ENCODE measurements at places on chromosomes 7 and 10.
A peak's percentile ranks its signal among the peaks of the same experiment; 100 is the strongest.

GRCh38 chr10:34607894-34608293, 207.2 kb downstream of the PARD3 start:
- H3K4me3 ChIP-seq, result no peak overlapping the region
- no peaks in the 10 kb centered on the region for H3K36me3 ChIP-seq
- no peaks in the 10 kb centered on the region for H3K27me3 ChIP-seq
- no peak for DNase-seq
- H3K27ac ChIP-seq, result no peak overlapping the region

GRCh38 chr10:93180482-93180931, 106.8 kb downstream of the CYP26A1 start:
- H3K4me1 ChIP-seq, result no peaks in the 10 kb centered on the region
- no peak overlapping the region for H3K27ac ChIP-seq
- no peak overlapping the region for H3K4me3 ChIP-seq
- peaks cover 11% of the 10 kb centered on the region for H3K27me3 ChIP-seq
- no peak for DNase-seq

GRCh38 chr10:73649876-73650536, 5.8 kb downstream of the SYNPO2L start:
- H3K27ac ChIP-seq, result no peak overlapping the region
- H3K27me3 ChIP-seq, result peaks cover 5% of the 10 kb centered on the region
- H3K4me3 ChIP-seq, result no peak overlapping the region
- no peaks in the 10 kb centered on the region for H3K36me3 ChIP-seq
- DNase-seq, result no peak

DNA sequence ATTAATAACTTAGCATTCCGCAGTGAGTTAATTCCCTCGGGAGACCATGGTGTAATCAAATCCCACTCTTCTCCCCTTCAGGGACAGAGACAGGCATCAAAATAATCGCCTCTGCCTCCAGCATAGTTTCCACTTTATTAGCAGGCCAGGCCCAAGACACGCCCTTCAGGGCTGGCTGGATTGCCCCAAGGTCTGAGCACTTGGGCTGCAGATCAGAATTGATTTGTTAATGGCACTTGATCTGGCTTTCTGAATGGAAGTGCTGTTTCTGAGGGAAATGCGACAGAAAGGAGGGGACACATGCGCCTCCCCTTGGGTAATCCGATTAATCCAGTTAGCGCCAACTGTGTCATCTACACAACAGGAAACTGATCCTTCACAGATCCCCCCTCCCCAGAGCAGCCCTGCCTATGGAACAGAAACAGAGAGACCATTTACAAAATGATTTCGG, 15.6 kb downstream of the CHAT start:
- H3K4me1 ChIP-seq, result no peaks in the 10 kb centered on the region
- peaks cover 2% of the 10 kb centered on the region for H3K27me3 ChIP-seq
- no peak overlapping the region for H3K4me3 ChIP-seq
- no peak for DNase-seq

DNA sequence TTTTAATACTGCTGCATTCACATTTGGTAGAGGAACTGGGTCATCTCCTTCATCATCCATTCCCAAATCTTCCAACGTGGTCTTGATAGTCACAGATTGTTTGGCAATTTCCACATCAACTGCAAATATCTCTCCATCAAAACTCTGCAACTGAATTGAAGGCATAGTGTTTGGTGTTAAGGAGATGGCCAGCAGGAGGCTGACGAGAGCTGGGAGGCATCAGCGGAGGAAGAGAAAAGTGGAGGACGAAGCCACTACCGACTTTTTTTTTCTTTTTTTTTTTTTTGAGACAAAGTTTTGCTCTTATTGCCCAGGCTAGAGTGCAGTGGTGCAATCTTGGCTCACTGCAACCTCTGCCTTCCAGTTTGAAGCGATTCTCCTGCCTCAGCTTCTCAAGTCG, 205.0 kb upstream of the KCTD7 start:
- H3K4me3 ChIP-seq, result no peak overlapping the region
- H3K36me3 ChIP-seq, result no peaks in the 10 kb centered on the region
- H3K27ac ChIP-seq, result no peak overlapping the region
- H3K27me3 ChIP-seq, result no peaks in the 10 kb centered on the region
- DNase-seq, result no peak
- no peaks in the 10 kb centered on the region for H3K4me1 ChIP-seq

DNA sequence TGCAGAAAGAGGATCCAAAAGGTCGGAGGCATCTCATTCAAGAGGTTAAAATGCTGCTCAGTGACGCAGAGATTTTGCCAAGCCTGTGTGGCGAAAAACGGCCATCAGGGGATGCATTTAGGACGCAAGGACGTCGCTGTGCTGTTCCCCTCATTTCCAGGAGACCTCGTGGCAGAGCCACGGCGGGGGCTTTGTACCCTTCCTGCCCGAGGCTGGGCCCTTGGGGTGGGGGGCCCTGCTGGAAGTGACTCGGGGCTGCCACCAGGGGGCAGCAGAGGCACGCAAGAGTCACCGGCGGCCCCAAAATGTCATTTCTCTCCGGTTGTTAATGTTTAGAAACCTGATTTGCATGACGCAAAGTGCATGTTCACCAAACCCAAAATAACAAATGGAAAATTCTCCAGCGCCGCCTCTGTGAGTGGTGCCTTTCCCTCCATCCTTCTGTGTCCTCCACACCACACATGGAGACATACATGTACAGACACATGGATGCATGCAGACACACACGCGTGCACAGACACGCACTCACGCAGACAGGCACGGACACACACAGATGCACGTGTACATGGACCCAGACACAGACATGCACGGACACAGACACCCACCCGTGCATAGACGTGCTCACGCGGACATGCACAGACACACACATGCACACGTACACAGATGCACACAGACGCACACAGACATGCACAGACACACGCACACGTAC, 51.0 kb upstream of the NKX6-2 start:
- H3K27ac ChIP-seq, result no peak overlapping the region
- no peaks in the 10 kb centered on the region for H3K27me3 ChIP-seq
- H3K36me3 ChIP-seq, result no peaks in the 10 kb centered on the region
- peak; percentile 7 for DNase-seq
- H3K4me1 ChIP-seq, result no peaks in the 10 kb centered on the region
- H3K4me3 ChIP-seq, result no peak overlapping the region

DNA sequence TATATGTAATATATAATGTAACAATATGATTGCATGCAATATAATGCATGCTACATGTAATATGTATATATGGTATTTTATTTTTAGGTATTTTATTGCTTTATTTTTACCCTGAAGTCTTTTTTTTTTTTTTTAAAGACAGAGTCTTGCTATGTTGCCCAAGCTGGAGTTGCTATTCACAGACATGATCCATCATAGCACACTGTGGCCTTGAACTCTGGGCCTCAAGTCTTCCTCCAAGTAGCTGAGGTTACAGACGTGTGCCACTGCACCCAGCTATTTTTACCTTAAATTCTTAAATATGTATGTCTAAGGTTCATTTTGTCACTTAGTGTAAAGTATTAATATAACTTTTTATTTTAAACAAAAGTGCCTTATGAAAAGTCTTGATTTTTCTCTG, 47.1 kb downstream of the MKLN1 start:
- H3K36me3 ChIP-seq, result peaks cover 7% of the 10 kb centered on the region
- H3K4me1 ChIP-seq, result peaks cover 26% of the 10 kb centered on the region
- no peaks in the 10 kb centered on the region for H3K27me3 ChIP-seq
- no peak overlapping the region for H3K27ac ChIP-seq
- no peak for DNase-seq
- no peak overlapping the region for H3K4me3 ChIP-seq

DNA sequence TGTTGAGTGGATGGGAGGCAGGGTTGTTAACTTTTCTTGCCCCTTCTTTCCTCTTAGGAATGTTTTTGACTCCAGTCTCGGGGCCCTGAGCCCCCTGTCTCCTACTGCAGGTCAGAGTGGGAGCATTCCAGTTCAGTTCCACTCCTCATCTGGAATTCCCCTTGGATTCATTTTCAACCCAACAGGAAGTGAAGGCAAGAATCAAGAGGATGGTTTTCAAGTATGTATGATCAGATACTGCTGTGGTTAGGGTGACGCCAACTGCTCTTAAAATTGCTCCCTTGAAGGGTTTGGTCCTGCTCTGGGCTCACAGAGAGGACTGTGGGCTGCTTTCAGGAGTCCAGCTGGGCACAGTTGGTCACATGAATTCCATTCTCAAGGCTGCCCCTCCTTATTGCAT, 22.0 kb downstream of the VWA2 start:
- H3K36me3 ChIP-seq, result no peaks in the 10 kb centered on the region
- no peaks in the 10 kb centered on the region for H3K4me1 ChIP-seq
- no peak overlapping the region for H3K4me3 ChIP-seq
- DNase-seq, result no peak

- H3K4me3 ChIP-seq, result no peak overlapping the region
- H3K27me3 ChIP-seq, result no peaks in the 10 kb centered on the region
- no peaks in the 10 kb centered on the region for H3K4me1 ChIP-seq
- no peak for DNase-seq
Observed at GRCh38 chr10:19290770-19291169, 242.2 kb downstream of the MALRD1 start.

- H3K4me1 ChIP-seq, result no peaks in the 10 kb centered on the region
- no peaks in the 10 kb centered on the region for H3K36me3 ChIP-seq
- peaks cover 12% of the 10 kb centered on the region for H3K27me3 ChIP-seq
- no peak overlapping the region for H3K4me3 ChIP-seq
- no peak for DNase-seq
Observed at GRCh38 chr7:106590209-106590816, 70.6 kb downstream of the CCDC71L start.

GRCh38 chr7:140262242-140262903, 85.6 kb upstream of the KDM7A start:
- H3K27ac ChIP-seq, result peak overlapping the region; percentile 88
- no peak for DNase-seq
- no peaks in the 10 kb centered on the region for H3K27me3 ChIP-seq
- H3K36me3 ChIP-seq, result peaks cover 2% of the 10 kb centered on the region
- peaks cover 52% of the 10 kb centered on the region for H3K4me1 ChIP-seq

DNA sequence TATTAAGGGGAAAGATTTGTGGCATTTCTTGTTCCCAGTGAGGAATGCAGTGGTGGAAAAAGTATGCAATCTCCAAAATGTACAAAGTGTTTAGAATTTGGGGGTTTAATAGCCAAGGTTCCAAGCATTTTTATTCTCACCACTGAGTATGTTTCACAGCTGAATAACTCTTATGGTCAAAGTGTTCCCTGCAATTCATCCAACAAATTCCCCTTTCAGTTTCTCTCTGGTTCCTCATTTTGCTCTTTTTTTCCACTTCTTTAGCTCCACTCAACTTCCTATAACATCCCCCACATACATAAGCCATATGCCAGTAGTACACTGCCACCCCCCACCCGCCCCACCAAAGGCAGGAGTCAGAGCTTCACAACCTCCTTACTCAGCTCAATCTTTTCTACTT, 4.6 kb downstream of the HECW1 start:
- H3K4me3 ChIP-seq, result no peak overlapping the region
- DNase-seq, result no peak
- peaks cover 2% of the 10 kb centered on the region for H3K4me1 ChIP-seq

DNA sequence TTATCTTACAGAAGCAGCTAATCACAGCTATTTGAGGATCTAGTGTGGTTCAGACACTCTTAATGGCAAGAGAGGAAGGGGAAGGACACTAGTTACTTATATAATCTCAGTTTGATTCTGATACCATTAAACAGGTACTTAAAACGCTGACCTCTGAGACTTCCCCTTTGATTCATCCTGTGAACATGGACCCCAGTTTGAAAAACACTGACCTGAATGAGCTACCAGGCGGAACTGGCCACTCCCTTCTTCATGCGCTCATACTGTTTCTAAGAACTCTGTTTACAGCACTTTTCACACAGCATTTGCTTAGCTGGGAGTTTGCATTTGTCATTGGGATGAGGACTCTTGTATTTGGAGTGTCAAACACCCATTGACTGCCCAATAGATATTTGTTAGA, 45.7 kb downstream of the BEND7 start:
- no peak overlapping the region for H3K27ac ChIP-seq
- no peak overlapping the region for H3K4me3 ChIP-seq
- H3K27me3 ChIP-seq, result peaks cover 21% of the 10 kb centered on the region
- no peaks in the 10 kb centered on the region for H3K4me1 ChIP-seq

DNA sequence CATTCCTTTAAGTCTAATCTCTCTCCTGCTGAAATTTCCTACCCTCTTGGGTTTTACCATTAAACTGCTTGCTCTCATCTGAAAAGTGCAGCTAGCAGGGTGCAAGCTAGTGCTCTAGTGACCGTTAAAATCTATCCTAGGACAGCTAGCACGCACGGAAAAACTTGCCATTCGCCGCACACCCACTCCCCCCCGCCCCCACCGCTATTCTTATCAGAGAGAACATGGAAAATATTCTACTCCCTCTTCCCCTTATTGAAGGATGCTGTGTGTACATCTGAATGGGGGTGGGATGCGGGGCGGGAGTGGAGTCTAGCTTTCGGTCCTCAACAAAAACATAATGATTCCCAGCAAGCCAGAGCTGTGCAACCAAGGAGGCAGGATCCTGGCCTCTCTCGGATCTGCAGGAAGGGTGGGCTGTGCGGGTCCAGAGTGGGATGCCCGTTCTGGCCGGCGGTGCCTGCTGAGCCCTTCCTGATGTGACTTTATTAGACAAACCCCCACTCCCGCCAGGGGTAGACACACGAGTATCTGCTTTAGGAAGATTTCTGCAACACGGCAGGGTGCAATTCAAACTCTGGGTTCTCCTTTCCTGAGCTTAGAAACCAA, 1.1 kb upstream of the ADRA2A start:
- H3K36me3 ChIP-seq, result no peaks in the 10 kb centered on the region
- peaks cover 2% of the 10 kb centered on the region for H3K4me1 ChIP-seq
- H3K4me3 ChIP-seq, result peak overlapping the region; percentile 37
- H3K27ac ChIP-seq, result no peak overlapping the region

- no peaks in the 10 kb centered on the region for H3K36me3 ChIP-seq
- no peaks in the 10 kb centered on the region for H3K4me1 ChIP-seq
- H3K4me3 ChIP-seq, result no peak overlapping the region
Observed at GRCh38 chr7:158061026-158061630, 526.5 kb downstream of the PTPRN2 start.

DNA sequence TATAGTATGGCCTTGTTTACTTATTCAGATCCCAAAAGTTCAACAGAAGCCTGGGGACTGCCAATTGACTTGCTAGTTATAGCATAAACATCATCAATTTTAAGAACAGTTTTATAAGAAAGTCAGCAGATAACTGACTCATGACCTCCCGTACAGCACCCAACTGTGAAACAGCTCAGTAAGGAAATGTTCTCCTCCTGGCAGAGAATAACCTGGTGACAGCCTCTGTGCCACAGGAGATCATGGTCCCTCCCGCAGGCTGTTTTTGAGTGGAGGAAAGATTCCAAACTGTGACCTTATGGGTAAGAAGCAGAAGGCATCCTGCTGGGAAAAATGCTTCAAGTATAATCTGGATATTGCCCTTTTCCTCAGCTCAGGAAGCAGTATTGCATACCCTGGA, 182.5 kb downstream of the SEMA3D start:
- no peaks in the 10 kb centered on the region for H3K36me3 ChIP-seq
- no peak overlapping the region for H3K4me3 ChIP-seq
- H3K27ac ChIP-seq, result no peak overlapping the region
- DNase-seq, result no peak
- H3K4me1 ChIP-seq, result no peaks in the 10 kb centered on the region

All from T-helper 2 cell treated with Interferon-gamma antibody and Interleukin-4, amounts not matched to agents 5 μg/mL and 100 μg/mL, for 36 hours (primary cell).